ENCODE measurements at places on chromosomes 6 and 20.

DNA sequence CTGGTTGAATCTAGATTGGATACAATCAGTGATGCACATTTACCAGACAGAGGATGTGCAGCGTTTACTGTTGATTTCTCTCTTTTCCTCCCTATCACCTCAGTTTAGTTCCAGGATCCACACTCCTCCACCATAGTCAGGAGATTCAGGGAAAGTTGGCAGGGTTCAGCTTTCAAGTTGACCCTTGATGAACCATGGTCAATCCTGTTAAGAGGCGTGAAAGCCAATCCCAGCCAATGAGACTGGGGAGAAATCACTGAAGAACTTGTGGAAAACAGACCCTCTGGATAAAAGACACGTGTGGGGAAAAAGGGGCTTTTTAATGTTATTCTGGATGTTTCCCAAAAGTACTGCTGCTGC, 19.2 kb upstream of the SCP2D1 start:
- no peak for DNase-seq

- peak; percentile 45 for DNase-seq
These were observed 8.9 kb downstream of the RWDD1 start for GRCh38 chr6:116580198-116580597.

GRCh38 chr6:158150701-158151100, 17.4 kb downstream of the SERAC1 start:
- peak; percentile 77 for DNase-seq

GRCh38 chr6:11654876-11655275, 117.3 kb downstream of the TMEM170B start:
- DNase-seq = peak; percentile 49

- DNase-seq = no peak
These were observed 25.0 kb downstream of the TTBK1 start for GRCh38 chr6:43268355-43268700.
